ENCODE measurements at places on chromosomes 1 and 21. TPM values are rescaled to one million over a fixed set of nuclear protein-coding genes. Genes with fewer than 3 reads are reported as not detected.
A peak's percentile ranks its signal among the peaks of the same experiment; 100 is the strongest.

DNA sequence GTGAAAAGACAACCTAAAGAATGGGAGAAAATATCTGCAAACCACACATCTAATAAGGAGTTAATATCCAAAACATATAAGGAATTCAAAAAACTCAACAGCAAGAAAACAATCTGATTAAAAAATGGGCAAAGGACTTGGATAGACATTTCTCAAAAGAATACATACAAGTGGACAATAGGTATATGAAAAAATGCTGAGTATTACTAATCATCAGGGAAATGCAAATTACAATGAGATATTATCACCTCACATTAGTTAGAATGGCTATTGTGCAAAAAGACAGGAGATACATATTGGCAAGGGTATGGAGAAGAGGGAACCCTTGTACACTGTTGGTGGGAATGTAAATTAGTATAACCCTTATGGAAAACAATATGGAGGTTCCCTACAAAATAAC is 44.9 kb downstream of the TRMT1L start:
- DNase-seq = no peak

- no peak for DNase-seq
Measured at GRCh38 chr21:35861661-35862060, 198.7 kb downstream of the SETD4 start.

- DNase-seq = no peak
Measured at GRCh38 chr1:46613661-46614603, 2.7 kb downstream of the MOB3C start.

- DNase-seq = peak; percentile 17
Measured at GRCh38 chr1:35190784-35191183, 2.2 kb downstream of the SFPQ start.

DNA sequence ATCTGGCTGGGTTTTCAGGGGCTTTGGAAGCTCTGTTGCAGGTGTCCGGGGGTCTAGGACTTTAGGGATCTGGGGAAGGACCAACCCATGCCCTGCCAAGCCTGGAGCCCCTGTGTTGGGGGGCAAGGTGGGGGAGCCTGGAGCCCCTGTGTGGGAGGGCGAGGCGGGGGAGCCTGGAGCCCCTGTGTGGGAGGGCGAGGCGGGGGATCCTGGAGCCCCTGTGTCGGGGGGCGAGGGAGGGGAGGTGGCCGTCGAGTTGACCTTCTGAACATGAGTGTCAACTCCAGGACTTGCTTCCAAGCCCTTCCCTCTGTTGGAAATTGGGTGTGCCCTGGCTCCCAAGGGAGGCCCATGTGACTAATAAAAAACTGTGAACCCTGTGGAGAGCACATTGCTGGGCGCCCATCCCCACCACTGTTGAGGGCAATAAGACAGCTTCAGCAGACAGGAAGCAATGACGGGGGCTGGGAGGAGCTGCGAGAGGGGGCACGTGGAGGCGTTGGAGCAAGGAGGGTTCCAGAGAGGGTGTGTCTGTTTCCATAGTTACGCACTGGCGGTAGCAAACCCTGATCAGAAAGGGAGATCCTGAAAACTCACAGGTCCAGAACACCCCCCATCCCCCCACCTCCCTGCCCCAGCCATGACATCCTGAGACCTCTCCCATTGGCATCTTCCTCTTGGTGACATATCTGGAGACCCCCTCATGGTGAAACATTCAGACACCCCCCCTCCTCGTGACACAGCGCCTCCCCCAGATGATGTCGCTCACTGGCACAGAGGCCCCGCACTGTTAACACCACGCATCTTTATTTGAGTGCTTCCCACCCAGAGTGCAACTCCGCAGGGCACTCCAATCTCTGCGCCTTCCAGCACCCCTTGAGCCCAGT is 8.4 kb downstream of the MYBPH start:
- no peak for DNase-seq

Gene HPDL
- 113 TPM for total RNA-seq

Gene KCNE2
- total RNA-seq = 0.71 TPM

Gene ACTL8
- 0.55 TPM for total RNA-seq

Measured in HT-29 (cell line).